ENCODE measurements at places on chromosomes 2 and 18.

GRCh38 chr18:3690764-3691066, 240.7 kb downstream of the TGIF1 start:
- DNase-seq, result no peak

DNA sequence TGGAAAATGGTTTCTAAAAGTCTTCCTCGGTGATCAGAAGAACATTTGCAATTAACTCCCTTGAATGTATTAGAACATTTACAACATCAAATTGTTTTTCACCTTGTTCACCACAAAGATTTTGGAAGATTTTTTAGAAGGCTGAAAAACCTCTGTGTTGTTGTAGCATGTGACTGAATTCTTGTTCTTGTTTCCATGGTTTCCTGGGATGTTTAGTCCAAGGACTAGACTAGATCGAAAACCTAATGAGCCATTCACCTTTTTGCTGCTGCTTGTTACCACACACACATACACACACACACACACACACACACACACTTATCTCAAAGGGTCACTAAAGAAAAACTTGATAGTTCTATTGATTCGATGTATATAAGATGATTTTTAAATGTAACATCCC, 380.0 kb downstream of the LRRTM4 start:
- no peak for DNase-seq

GRCh38 chr2:190235101-190235500, 84.5 kb downstream of the HIBCH start:
- no peak for DNase-seq

- DNase-seq, result peak; percentile 63
Measured at GRCh38 chr2:46885376-46885775, 30.2 kb downstream of the MCFD2 start.

DNA sequence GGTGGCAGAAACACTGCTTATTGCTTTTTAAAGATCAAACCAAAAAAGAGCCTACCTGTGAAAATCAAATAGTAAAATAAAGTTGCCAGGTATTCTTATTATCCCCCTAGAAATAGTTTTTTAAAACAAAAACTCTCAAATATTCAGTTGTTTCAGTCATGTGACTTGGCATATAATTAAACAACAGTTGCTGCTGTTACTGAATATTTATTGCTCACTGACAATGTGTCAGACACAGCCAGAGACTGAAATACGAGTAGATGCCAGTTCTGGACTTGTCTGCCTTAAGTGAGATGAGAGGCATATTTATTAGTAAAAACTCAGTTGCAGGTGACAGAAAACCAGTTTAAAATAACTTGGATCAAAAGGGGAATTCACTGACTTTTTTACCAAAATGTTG, 106.0 kb upstream of the RAB12 start:
- DNase-seq, result no peak

DNA sequence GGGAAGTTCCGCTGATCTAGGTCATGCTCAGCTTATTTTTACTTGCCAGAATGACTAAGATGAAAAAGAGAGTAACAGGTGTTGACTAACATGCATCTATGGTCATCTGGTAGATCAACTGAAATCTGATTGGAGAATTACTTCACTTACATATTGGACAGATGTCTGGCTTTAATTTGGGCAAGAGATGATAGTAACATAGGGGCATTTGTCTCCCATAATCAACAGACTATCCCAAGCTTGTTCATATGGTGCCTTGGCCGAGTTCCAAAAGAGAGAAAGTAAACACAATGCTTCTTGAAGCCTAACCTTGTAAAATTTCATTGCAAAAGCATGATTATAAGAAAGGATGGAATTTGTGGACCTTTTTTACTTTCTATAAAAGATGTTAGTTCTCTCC, 503.7 kb downstream of the ADCYAP1 start:
- no peak for DNase-seq

DNA sequence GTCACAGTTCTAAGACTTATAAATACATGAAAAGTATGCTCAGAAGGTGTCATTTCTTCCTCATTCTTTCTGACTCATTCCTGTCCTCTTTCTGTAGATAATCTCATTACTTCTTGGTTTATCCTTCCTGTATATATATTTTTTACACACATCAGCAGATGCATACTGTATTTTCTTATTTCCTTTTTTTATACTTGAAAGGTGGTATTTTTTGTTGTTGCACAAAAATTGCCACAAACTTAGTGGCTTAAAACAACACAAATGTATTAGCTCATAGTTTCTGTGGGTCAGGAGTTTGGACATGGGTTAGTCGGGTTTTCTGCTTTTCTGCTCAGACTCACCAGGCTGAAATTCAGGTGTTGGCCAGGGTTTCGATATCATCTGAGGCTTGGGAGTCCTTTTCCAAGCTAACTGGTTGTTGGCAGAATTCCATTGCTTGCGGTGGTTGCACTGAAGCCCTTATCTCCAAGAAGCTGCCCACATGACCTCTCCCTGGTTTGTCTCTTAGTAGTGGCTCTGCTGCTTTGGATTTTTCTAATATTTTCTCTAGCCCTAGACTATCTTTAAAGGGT, 162.6 kb downstream of the FMNL2 start:
- no peak for DNase-seq

DNA sequence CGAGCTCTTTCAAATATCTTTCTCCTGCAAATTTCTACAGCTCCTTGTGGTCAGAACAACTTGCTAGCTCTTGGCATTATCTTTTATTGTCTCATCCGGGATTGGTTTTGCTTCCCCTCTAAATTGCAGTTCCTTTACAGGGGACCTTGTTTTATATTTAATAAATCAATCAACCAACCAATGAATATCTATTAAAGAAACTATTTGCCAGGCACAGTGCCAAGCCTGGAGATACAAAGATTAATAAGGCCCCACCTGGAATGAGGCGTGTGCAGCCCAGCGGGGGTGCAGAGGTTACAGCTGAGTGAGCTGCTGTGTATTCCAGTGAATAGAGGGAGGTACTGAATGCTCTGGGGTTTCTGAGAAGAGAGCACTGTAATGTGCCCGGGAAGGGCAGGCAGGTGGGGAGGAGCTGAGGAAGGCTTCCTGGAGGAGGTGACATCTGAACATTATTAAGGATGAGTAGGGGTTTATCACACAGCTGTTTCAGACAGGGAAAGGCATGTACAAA, 51.8 kb downstream of the LIPG start:
- DNase-seq, result no peak

DNA sequence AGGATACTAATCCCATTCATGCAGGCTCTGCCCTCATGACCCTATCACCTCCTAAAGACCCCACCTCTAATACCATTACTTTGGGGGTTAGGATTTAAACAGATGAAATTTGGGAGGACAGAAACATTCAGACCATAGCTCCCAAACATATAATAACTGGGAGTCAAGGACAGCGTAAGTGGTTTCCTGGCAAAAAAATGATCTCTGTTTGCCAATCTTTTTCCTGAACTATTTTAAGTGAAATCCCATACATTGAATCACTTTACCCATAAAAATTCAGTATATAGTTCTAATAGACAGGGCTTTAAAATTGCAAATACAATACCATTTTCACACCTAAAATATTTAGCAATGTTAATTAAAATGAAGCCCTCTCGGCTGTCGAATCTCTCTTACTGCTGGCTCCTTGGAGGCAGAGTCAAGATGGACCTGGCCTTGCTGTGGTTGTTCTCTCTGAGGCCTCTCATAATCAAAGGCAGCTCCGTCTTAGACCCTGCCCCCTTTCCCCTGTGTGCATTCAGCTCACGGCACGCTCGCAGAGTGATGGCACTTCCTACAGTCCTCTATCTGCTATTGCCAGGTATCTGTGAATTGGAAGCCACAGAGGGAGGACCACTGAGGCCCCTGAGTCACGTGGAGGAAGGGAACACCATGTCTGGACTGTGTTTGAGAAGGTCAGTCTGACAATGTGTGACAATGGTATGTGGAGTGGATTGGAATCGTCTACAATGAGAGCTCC, 132.3 kb downstream of the UXS1 start:
- DNase-seq, result no peak

Data from AG20443 (cell line).